Activated CD4-positive, alpha-beta T cell treated with anti-CD3 and anti-CD28 coated beads for 1 hour (primary cell): ENCODE measurements at places on chromosomes 16 and 17.
A peak's percentile ranks its signal among the peaks of the same experiment; 100 is the strongest.

- DNase-seq = no peak
These were observed 367.6 kb upstream of the ERCC4 start for GRCh38 chr16:13552062-13552959.

- no peak for DNase-seq
These were observed 5.4 kb upstream of the RHOT1 start for GRCh38 chr17:32136856-32137255.

- DNase-seq = peak; percentile 66
These were observed 70.8 kb upstream of the TNRC6C start for GRCh38 chr17:77887464-77888241.

- DNase-seq = no peak
These were observed 550 bp downstream of the EIF4A3 start for GRCh38 chr17:80146121-80147034.

GRCh38 chr17:65417406-65418221 lies 143.8 kb downstream of the AXIN2 start:
- no peak for DNase-seq
